ENCODE measurements at places on chromosomes 11 and 22. TPM values are rescaled to one million over a fixed set of nuclear protein-coding genes. Genes with fewer than 3 reads are reported as not detected.

DNA sequence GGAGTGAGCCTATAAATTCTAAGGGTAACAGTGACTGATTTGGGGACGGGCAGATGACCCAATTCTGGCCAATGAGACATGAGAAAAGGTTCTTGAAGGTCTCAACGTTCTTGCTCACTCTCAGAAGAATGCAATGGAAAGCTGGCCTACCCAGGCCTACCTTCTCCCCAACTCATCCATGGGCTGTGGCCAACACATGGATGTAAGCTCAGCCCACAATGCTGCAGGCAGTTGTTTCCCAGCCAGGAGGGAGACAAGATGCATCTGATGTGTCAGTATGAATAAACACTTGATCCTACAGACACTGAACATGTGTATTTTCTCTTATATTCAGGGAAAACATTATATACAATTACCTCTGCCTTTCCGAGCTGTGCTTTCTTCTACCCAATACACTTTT lies 24.4 kb downstream of the PI4KA start:
- no peak for DNase-seq

GRCh38 chr22:36331306-36331911 lies 56.4 kb downstream of the MYH9 start:
- DNase-seq, result peak; percentile 94

- DNase-seq, result no peak
Observed at GRCh38 chr22:20238536-20238900, 29.6 kb downstream of the RTN4R start.

DNA sequence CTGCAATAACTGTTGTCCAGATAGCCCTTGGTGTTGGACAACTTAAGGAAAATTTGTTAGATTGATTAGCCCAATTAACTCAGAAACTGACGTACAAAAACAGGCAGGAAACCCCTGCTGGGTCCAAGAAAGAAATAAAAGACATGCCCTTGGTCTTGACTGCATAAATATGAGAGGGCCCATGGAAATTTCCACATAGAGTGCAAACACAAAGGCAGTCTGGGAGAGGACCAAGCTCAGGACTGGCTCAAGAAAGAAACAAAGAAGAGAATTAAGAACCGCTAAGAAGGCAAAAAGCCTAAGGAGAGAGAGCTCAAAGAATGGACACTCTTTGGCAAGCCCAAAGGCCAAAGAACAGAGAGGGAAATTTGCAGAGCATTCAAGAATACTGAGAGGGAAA lies 1243.9 kb downstream of the LRRC4C start:
- DNase-seq, result no peak

GRCh38 chr22:34812631-34813030 lies 253.3 kb upstream of the ISX start:
- DNase-seq, result no peak

GRCh38 chr11:130828741-130829140 lies 87.5 kb downstream of the SNX19 start:
- DNase-seq, result no peak

DNA sequence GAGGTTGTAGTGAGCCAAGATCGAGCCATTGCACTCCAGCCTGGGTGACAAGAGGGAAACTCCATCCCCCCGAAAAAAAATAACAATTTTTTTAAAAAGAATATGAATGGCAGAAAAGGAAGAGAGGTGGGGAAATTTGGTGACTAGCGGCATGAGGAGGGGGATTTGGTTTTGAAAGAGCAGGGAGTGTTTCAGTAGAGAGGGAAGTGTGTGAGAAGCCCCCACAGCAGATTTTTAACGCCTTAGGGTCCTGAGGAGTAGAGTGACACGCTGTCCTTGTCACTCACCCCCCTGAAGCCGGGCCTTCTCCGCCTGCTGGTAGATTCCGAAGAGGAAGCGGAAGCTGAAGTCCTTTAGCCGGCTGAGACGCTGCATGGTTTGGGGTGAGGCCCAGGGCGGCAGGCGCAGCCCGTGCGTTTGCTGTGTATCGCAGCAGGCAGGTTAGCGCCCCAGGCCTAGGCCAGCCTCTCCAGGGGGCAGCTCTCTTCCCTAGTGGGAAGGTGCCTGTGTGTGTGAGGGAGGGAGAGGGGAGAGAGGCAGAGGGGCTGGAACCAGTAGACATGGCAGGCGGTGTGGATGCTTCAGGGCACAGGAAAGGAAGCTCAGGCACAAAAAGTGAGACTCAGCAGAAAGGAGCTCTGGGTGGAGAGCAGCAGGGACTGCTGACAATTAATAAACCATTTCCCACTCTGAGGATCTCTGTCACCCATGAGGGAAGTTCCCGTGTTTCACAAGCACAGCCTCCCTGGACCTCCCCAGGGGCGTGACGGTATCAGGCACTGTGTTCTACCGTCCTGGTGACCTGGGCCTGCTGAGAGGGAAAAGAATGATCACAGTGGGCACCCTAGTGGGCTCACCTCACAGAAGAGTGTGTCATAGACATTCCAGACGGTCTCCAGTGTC lies 3.9 kb downstream of the ACP2 start:
- no peak for DNase-seq

- no peak for DNase-seq
Observed at GRCh38 chr11:61072316-61073109, 29.8 kb upstream of the CD5 start.

GRCh38 chr22:47835726-47836125 lies 1073.3 kb downstream of the TBC1D22A start:
- DNase-seq, result peak; percentile 78

DNA sequence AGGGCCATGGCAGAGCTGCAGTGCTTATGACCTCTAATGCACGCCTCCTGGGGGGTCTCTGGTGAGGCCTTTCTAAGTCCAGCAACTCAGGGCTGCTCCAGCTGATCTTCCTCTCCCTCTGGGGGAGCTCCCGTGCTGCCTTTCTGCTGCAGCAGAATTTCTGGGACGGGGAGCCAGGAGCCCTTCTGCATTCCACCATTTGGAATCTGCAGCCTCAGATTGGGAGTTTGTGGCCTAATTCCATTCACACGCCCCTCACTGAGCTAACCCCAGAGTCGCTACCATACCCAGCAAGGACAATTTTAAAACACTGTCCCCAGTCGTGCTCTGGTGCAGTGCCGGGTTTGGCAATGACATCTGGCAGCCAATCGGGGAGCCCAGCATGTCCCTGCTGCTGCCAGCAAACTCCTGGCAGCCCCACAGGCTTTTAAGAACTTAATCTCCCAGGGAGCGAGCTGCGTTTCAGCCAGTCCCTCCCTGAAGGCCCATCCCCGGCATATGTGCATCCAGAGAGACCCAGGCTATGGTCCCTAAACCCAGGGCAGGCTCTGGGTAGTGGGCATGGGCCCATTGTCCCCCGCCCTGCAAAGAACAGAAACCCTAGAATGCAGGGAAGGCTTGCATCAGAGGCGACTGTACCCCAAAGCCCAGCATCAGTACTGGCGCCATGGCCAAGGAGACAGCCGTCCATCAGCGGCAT lies 4.7 kb downstream of the SHANK2 start:
- no peak for DNase-seq

DNA sequence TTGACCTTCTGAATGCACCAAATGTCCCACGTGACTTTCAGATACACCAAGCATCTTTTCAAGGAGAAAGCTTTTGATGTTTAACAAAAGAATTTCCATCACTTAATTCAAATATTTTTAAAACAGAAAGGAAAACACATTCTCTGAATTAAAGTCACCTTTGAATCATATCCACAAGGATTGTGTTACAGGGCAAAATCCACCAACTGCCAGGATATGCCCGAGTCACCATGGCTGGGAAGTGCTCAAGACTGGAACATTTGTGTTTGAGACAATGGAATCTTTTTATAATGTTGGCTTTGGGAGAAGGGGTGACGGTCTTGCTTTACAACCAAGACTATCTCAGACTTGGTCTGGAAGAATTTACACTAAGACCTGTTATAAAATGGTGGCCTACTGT lies 40.8 kb downstream of the BID start:
- DNase-seq, result no peak

DNA sequence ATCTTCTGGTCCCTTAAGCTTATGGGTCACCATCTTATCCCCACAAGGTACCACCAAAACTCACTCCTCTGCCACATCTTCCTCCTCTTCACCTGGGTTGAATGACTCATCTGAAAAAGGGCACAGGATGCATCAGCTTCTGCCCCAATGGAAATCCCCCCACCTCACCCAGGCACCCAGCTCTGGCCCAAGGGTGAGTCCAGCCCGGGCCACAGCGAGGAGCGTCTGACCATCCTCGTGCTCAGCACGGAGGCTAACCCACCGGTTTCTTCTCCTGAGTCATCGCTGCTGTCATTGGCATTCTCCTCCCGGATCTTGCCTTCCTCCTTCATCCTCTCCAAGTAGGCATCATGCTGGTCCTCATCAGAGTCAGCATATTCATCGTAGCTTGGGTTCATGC lies 5.3 kb upstream of the TNKS1BP1 start:
- DNase-seq, result no peak

DNA sequence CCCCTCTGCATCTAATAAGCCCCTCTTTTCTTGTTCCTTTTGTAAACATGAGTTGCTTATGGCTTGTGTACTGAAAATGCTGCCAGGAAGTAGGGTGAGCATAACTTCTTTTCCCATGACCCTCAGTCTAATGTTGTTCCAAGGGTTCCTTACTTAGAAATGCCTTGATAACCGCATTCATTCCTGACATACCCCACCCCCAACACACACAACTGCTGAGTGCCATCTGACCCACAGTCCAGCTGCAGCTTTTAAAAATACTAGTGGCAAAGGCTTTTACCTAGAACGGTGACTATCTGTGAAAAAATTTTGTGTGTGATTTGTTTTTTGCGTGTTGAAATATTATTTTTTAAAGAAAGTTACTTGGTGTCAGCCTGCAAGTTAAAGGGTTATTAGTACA lies 52.6 kb downstream of the ARHGAP42 start:
- no peak for DNase-seq

GRCh38 chr11:130429983-130430382 lies 1.6 kb upstream of the ADAMTS8 start:
- DNase-seq, result no peak

DNA sequence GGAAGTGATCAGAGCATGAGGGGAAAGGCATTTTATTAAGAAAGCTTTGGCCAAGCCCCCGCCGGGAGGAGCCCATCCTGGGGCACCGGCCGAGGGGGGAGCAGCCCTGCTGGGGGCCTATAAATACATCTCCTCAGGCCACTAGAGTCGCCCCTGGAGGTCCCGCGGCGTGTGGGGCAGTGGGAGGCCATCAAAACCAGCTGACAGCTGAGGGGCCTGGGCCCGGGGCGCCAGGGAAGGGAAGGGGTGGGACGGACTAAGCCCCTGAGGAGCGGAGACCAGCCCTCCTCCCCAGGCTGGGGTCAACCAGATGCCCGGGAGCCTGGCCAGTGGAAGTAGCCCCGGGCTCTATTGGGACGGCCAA lies 13.1 kb downstream of the SCARF2 start:
- DNase-seq, result no peak

GRCh38 chr11:72598466-72598865 lies 75.8 kb downstream of the PDE2A start:
- DNase-seq, result no peak

DNA sequence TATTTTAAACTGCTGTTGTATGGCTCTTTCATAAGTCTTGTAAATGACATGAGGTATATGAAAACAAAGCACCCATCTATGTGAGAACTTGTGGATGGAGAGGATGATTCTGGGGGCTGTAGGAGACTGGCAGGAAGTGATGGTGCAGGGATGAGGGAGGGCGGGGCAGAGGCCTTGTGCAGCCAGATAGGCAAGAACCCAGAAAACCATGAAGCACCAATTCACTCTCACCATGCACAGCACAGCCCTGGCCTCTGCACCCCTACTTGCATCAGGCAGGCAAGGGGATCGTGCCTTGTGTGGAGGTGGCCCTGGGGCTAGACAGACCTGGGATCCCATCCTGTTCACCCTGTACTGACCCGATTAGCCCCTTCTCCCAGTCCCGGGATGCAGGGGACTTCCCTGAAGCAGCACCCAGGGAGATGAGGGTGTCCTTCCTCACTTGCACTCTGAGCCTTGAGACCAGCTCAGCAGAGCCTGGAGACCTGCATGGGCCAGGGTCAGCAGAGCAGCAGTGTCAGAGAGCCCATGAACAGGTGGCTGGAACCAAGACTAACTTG lies 85.5 kb downstream of the MORC2 start:
- DNase-seq, result no peak

- DNase-seq, result no peak
Observed at GRCh38 chr11:27280140-27280539, 82.9 kb downstream of the CCDC34 start.

DNA sequence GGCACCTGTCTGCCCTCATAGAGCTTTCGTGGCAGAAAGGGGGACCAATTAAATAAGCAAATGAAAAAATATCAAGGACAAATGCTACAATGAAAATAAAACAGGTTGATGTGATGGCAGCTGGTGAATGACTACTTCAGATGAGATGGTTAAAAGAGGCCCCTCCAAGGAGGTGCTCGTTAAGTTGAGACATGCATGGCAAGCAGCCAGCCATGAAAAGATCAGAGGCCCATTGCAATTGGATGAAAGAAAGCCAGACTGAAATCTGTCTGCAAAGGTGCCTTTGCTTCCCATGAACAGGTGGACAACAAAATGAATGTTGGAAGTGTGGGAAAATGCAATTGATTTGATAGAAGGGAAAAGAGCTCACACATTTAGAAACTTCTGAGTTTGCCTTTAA lies 848 bp upstream of the TRPC6 start:
- DNase-seq, result no peak

DNA sequence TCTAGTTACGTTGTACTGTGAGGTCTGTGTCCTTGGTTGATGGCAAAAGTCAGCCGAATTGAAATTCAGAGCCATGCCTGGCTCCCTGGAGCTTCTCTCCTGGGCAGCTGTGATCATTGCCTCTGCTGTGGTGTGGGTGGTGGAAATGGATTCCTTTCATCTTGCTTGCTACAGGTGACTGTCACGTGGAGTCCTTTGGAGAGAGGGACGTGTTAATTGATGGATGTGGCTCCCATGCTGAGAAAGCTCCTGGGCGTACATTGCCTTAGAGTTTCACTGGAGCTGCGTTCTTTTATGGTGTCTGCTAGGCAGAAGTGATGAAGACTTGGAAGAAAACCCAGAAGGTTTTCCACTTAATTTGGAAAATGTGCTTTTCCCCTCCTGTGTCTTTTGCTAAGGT lies 41.9 kb upstream of the PPP6R3 start:
- no peak for DNase-seq

- DNase-seq, result no peak
Observed at GRCh38 chr11:94134651-94135512, 6.2 kb downstream of the PANX1 start.

- DNase-seq, result no peak
Observed at GRCh38 chr11:12381875-12382274, 4.5 kb downstream of the PARVA start.

DNA sequence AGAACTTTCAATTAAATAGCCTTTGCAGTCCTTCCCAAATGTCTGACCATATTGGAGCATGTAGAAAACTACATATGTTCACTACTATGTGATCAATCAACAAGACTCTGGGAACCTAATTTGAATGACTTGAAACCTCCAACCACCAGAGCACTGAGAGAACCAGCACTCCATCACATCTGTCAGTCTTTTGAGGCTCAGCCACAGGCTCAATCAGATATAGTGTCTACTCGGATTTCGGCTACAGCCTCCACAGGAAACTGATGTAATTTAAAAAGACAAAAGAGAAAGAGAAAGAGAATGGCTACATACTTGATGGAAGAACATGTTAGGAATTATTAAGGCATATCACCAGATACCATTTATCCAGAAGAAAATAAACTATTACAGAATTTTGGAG lies 859.0 kb downstream of the FAM181B start:
- no peak for DNase-seq

Gene CATSPERZ
- 0.17 TPM for polyA plus RNA-seq

Gene OR52N4
- not detected for polyA plus RNA-seq

Gene APOA1
- not detected for polyA plus RNA-seq

Gene CALCB
- not detected for polyA plus RNA-seq

Gene CCDC73
- not detected for polyA plus RNA-seq

Gene SYT12
- polyA plus RNA-seq, result 0.09 TPM

Gene CDHR5
- not detected for polyA plus RNA-seq

Gene POGLUT3
- polyA plus RNA-seq, result 3.7 TPM

Gene TRIM48
- not detected for polyA plus RNA-seq
